ENCODE measurements at places on chromosomes 1 and 21.

DNA sequence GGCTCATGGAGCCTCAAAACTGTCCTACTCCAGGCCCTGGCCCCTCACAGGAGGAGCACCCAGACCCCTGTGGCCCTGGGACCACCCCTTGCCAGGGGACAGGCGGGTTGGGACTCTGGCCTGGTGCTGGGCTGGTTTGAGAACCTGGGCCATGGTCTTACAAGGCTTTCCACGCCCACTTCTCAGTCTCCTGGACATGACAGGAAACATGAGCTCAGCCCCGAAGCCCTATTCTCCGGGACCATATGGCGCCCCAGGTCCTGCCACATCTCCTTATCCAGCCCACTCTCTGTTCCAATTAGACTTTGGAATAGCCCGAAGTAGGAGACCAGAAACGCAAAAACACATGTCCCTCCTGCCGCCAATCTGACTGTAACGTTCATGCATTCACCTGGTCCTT, 47.9 kb downstream of the KCNAB2 start:
- DNase-seq, result no peak

DNA sequence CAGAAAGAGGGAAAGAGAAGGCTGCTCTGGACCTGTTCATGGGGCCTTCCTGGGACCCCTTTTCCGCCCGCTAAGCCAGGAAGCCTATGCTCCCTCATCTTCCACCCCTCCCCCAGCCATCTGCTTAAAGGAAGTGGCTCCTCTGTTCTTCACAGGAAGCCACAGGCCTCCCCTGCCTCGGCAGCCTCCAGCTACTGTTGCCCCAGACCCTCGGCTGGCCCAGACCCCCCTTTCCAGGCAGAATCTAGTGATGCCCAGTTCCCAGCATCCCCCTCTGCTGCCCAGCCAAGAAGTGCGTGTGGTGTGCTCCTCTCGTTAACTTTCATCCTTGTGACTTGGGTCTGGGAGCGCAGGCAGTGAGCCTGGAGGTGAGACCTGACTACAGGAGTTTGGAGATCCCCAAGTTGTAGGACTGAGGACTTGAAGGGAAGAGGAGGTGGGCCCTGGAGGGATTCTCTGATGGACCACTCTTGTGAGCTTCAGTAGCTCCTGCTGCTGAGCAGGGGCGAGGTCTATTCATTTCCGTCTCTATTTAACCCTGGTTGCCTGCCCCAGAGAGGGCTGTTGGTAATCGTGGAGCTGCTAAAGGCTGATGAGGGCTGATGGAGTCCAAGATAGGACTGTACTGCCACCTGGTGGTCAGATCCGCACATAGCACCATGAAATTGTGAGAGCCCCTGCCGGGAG, 9.1 kb downstream of the IFI6 start:
- DNase-seq, result peak; percentile 86

DNA sequence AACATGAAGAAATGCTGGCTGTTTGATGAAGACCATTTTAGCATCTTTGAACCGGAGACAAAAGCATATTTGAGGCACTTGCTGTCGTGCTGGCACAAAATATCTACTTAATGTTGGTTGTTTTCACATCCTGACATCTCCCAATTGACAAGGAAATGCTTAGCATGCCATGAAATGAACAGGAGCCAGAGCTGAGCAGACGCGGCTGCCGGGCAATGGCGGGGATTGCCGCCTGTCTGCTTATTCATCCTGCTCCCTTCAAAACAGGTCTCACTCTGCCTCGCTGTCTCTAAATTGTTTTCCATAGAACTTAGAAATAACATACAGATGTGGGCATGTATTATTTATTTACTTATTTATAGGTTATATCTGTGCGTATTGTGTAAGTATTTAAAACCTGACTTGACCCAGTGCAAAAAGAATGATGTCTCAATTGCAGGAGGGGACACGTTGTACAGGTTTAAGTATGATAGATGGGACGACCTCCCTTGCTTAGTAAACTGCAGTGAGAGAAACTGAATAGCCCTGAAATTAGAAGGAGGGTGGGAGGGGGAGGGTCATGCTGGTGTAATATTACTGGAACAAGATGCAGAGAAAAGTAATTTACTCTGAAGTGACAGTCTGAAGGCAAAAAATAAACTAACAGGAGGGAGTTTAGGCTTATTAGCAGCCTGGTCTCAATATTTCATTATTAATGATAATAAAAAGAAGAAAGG, 590.4 kb upstream of the PLXNA2 start:
- no peak for DNase-seq

DNA sequence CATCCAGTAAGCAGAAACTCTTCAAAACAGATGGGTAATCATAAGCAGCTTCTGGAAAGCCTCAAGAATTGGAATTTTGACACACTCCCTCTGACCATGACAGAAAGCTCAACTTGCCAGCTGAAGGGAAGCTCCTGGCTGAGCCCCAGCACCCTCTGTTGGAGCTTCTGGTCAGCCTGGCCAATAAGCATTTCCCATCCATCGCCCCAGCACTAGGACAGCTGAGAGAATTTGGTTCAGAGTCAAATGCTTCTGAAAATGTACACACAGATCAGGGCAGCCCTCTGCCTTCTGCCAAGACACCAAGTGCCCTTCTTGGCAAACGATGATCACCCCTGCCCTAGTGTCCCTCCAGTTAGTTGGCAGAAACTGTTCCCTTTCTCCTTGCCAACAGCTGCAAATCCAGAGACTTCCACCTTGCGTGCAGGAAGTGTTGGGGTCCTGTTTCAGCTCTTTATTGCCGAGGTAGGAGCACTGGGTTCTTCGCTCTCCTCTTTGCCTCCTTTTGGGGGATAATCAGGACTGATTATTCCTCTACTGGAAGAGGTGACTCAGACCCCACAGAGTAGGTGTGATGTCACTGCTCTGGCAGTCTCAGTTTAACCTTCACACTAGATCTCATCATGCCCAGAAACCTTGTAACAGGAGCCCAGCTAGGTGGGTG, 11.9 kb downstream of the PIGV start:
- DNase-seq, result no peak

DNA sequence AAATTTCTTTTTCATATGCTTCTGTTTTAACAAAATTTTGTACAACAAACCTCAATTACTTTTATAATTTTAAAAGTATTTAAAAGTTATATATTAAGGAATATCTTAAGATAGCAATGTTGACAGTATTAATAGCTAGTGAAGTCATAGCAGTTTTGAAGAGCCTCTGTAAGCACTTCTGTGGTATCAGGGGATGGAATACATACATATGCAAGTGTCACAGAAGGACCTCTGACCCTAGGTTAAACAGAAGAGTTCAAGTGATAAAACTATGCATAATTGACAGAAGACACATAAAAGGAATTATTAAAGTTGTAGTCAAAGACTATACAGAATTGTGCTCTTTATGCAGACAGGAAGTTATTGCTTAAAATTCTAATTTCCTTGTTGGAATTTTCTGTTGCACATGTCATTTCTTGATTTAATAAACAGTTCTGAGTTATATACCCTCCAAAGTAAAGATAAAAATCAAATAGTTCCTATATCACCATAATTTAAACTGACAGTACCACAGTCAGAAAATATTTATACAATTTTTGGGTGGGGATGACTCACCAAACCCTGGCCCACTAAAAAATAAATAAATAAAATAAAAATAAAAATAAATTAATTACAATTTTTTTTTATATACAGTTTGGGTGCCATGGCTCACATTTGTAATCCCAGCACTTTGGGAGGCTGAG, 27.1 kb downstream of the IPP start:
- DNase-seq, result no peak

DNA sequence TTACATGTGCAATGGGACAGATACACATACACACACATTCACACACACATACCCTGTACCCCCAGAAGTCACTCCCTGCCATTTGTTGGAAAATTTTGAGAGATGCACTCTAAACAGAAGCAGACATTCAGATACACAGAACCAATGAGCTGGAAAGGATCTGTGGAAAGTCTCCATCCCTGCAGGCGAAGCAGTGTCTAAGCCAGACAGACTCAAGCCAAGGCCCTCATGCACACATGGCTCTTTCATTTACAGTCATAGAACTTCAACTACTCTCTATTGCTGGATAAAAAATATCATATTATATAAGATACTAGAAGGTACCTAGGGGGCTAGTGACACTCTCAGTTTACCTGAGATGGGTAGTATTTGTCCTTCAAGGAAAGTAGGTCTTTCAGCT, 7.3 kb upstream of the SEC16B start:
- no peak for DNase-seq
